ENCODE measurements at places on chromosomes 11 and 22.

DNA sequence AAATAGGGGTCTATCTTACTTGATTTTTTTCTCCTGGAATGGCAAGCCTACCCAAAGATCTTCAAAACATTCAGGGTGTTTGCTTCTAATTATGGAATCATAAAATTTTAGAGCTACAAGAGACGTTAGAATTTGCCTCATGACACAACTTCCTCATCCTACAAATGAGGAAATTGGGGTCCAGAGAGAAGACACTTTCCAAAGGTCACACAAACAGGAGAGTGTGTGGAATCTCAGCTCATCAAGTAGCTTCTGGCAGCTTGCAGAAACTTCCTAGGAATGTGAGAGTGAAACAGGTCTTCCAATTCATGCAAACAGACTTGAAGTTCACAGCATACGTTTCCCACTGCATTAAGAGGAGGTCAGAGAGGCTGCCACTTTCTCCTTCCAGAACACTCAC lies 976.0 kb downstream of the OPCML start:
- no peak for DNase-seq

GRCh38 chr11:82757660-82758357 lies 24.1 kb upstream of the FAM181B start:
- DNase-seq, result no peak

GRCh38 chr11:35257281-35257680 lies 118.3 kb downstream of the CD44 start:
- DNase-seq, result no peak

- peak; percentile 43 for DNase-seq
Observed at GRCh38 chr11:107468596-107468995, 11.0 kb upstream of the CWF19L2 start.

- DNase-seq, result no peak
Observed at GRCh38 chr11:43907028-43907975, 26.7 kb downstream of the ALKBH3 start.

- DNase-seq, result no peak
Observed at GRCh38 chr11:100177651-100178050, 509.4 kb upstream of the ARHGAP42 start.

DNA sequence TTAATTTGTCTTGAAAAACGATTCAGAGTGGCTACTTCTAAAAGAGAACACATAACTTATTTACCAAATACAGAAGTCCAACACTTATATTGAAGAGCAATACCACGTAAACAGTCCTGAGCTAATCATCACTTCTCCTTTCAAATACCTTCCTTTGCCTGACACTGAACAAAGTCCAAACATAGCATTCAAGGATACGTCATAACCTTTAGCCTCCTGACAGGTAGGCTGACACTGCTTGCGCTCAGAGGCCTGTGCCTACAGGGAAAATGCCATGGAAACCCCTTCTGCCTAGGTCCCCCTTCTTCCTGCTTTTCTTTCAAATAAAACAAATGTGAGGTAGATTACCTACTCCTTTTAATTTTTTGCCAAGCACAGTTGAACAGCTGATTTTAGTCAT lies 510.0 kb downstream of the INSC start:
- DNase-seq, result no peak

DNA sequence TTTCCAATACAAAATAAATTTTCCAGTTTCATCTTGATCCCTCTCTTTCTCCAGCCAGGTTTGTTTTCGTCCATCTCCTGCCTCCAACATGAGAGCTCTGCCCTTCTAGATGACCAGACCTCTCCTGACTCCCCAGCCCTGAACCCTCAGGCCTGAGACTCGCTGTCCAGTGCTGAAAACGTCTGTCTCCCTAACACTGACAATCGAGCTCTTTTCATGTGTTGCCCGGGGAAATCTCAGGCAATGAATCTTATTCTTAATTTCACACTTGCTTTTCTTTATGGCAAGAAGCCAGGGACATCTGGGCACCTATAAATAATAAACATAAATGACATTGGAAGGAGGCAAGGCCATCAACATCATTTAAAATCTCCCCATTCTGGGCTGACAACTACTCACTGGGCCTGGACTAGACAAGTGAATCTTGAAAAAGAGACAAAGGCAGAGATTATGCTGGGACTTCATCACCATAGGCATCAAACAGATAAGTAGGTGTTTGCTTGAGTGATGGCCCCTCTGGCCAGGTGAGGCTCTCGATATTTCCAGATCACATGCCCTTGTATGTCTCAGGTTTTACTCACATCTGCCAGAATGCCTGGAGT lies 274.5 kb upstream of the B3GAT1 start:
- no peak for DNase-seq

- peak; percentile 46 for DNase-seq
Observed at GRCh38 chr22:20463324-20464095, 25.9 kb upstream of the SCARF2 start.

DNA sequence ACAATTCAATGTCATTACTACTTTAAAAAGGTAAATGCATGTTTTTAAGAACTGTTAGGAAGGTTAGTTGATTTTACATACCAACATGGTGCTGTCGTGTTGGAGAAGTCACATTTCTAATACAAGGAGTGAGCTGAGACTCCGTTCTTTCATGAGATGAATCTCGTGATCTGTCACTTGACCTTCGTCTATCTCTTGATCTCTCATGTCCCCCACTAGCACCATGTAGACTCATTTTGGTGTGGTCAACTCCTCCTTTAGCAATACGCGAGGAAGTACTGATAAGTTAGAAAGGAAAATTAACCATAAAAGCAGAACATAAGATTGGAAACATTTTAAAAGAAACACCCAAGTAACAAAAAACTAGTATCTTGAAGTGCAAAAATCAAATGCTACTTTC lies 41.5 kb downstream of the BTBD10 start:
- no peak for DNase-seq

- DNase-seq, result no peak
Observed at GRCh38 chr11:65883786-65884715, 4.2 kb downstream of the FIBP start.

GRCh38 chr22:26576026-26576680 lies 13.8 kb downstream of the TPST2 start:
- DNase-seq, result no peak

GRCh38 chr11:95991101-95991500 lies 67.2 kb upstream of the MTMR2 start:
- DNase-seq, result no peak

GRCh38 chr11:96188243-96189006 lies 154.6 kb downstream of the MAML2 start:
- DNase-seq, result no peak

GRCh38 chr11:94455861-94456260 lies 37.8 kb downstream of the MRE11 start:
- no peak for DNase-seq

DNA sequence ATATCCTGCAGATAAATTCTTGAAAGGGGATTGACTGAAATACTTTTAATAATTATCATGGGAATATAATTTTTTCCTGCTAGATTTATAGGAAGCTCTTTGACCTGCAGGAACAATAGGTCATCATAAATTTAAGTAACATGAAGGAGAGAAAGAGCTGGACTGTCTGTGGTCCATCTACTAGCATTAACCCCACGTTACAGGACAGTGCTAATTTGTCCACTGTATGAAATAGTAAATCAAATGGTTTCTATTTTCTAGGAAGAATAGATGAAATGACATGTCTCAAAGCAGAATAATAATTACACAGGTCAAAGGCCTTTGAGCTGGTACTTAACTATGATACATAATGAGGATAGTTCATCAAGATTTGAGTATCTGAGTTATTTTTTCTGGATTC lies 825.4 kb upstream of the CNTN5 start:
- no peak for DNase-seq

DNA sequence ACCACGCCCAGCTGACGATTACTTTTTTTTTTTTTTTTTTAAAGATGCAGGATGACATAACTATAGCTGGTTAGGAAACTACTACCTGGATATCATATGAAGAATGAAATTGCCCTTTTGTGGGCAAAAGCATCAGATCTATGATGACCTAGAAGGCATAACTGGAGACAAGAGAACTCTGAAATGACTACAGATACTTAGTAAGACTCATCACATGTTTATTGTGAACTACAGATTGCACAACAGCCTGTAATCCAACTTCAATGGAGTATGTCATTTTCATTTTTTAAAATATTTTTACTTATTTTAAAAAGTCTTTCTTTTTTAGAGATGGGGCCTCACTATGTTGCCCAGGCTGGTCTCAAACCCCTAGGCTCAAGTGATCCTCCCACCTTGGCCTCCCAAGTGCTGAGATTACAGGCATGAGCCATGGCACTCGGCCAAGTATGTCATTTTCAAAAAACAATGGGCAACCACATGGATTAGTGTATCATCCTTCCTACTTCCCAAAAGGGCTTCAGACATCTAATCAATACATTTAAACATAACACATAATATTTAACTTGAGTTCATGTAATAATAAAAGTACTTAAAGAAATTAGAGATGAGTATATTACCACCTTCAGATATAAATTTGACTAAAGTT lies 3.3 kb downstream of the MTMR2 start:
- DNase-seq, result peak; percentile 7

GRCh38 chr11:18314784-18315523 lies 7.0 kb downstream of the HPS5 start:
- no peak for DNase-seq

- peak; percentile 12 for DNase-seq
Observed at GRCh38 chr11:105000167-105000566, 22.8 kb downstream of the CASP5 start.
